ENCODE measurements at places on chromosomes 3 and 15. TPM values are rescaled to one million over a fixed set of nuclear protein-coding genes. Genes with fewer than 3 reads are reported as not detected.

Gene ZNF80
- not detected for total RNA-seq

Gene ZNF609
- 15.0 TPM for total RNA-seq

Gene STRC
- total RNA-seq: 0.17 TPM

DNA sequence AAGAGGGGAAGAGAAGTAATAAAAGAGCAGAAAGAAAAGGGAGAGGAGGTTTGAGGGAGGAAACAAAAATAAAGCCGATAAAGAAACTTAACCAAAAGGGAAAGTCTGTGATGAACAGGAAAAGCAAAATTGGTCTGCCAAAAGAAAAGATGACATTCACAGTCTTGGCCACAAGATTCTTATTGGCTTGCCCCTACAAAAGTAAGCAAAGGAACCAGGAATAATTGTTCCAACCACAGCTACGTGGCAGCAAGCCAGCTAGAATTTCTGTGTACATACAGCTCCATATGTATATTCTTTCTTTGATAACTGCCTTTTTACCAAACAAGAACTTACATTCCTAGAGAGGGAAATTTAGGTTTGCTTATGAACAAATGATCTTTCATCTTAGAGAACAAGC, 79.6 kb downstream of the MLH1 start:
- DNase-seq: no peak

GRCh38 chr3:9400616-9401015, 3.2 kb downstream of the SETD5 start:
- no peak for DNase-seq
